Tibial nerve (tissue), 4 donors: ENCODE measurements at places on chromosomes 2 and 18. TPM values are rescaled to one million over a fixed set of nuclear protein-coding genes. Genes with fewer than 3 reads are reported as not detected.

Gene CCDC121
- 3.8 TPM for total RNA-seq

GRCh38 chr2:47236503-47237215 lies 81.6 kb upstream of the STPG4 start:
- DNase-seq = no peak

- no peak for DNase-seq
These were observed 30.2 kb upstream of the SCLY start for GRCh38 chr2:238030422-238031155.

DNA sequence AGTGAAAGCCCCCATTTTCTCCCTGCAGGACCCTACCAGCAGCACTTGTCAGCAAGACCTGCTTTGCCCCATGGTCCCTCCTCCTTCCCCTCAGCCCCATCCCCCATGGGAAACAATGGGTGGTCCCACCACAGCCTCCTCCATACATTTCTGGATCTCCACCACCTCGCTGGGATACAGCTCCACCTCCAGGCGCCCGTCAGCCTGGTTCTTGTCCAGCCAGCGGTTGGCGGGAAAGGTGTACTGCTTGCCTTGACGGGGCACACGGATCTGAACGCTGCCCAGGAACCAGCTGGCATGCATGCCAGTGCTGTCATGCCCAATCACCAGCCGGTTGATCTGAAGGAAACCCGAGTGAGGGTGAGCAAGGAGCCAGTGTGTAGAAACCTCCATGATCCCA lies 90.9 kb downstream of the LOXHD1 start:
- no peak for DNase-seq
